NCI-H345 (cell line): ENCODE measurements at places on chromosomes 6 and 20.

DNA sequence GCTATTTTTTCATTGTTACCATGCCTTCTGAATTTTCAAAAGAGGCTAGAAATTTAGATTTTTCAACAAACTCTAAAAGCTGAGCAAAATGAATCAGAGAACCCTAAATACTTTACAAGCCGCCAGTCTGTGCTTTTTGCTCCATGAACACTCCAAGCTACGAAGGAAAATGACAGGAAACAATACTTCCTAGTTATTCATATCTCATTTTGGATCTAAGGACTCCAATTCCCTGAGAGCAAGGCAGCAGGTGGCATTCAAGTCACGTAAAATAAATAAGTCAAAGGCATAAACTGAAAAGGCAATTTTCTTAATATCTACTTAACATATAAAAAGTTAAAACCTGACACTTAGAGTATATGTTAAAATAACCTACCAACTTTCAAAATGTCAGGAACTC is 50.6 kb downstream of the PDSS2 start:
- no peak for DNase-seq

GRCh38 chr20:33826270-33826897 is 15.2 kb downstream of the CHMP4B start:
- no peak for DNase-seq

DNA sequence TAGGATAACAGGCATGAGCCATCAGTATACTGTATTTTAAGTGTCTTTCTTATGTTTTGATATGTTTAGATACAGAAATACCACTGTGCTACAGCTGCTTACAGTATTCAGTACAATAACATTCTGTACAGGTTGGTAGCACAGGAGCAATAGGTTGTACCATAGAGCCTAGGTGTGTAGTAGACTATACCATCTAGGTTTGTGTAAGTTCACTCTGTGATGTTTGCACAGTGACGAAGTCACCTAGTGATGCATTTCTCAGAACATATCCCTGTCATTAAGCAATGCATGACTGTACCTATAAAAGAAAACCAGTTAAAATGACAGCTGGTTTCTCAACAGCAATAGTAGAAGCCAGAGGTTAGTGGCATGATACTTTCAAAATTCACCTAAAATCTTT is 3.0 kb upstream of the ZBTB24 start:
- no peak for DNase-seq

DNA sequence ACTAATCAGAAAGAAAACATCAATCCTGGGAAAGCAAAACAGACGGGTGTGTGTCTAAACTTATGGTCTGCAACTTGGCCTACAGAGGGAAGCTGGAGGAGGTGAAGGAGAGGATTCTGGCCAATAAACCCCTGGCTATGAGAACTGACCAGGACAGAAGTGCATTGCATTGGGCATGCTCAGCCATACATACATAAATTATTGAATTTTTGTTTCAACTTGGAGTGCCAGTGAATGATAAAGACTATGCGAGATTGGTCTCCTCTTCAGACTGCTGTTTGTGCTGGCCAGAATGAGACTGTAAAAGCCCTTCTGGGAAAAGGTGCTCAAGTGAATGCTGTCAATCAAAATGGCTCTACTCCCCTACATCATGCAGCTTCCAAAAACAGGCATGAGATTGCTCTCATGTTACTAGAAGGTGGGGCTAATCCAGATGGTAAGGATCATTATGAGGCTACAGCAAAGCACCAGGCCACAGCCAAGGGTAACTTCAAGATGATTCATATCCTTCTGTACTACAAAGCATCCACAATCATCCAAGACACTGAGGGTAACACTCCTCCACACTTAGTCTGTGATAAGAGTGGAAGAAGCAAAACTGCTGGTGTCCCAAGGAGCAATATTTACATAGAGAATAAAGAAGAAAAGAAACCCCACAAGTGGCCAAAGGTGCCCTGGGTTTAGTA is 17.4 kb downstream of the ADNP start:
- DNase-seq = no peak

DNA sequence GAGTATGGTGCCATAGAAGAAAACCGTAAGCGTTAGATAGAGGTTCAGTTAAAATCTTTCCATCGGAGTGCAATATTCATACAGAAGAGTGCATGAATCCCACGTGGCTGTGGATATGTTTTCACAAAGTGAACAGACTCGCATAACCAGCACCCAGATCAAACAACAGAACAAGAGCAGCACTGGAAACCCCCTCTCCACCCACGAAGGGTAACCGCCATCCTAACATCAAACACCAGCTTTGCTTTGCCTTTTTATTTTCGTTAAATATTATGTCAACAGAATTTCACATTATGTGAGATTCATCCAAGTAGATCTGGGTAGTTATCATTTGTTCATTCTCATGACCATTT is 4.7 kb downstream of the GTSF1L start:
- no peak for DNase-seq

GRCh38 chr20:37415118-37416085 is 69.5 kb downstream of the SRC start:
- no peak for DNase-seq

GRCh38 chr20:17786221-17786718 is 86.5 kb downstream of the BANF2 start:
- no peak for DNase-seq

DNA sequence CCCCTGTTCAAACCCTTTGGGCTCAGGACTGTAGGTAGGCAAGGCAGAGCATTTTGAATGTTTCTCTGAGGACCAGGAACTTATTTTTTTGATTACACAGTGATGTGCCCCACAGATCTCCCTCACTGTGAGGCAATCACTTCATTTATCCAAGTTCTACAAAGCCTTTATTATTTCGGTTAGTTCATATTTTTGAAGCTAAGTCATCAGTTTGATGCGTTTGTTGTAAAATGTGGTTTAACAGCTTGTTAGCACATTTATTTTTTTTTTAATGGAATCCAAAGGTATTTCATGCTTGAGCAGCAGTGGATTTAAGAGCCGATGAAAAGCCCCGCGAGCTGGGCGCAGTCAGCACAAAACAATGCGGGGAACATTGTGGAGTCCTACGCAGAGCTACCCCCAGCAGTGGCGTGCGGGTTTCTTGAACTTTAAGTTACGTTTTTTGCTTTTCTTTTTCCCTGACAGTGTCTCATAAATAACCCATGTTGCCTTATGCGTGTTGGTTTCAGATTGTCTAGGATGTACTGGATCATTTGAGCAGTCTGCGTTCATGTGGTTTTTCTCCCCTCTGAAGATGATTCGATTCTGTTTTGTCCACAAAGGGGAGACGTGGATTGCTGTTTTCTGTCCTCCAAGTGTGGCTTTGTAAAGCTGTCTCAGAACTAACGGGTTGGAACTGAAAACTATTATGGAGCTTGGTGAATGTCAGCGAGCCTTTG is 233.6 kb upstream of the BMP2 start:
- DNase-seq = no peak

- DNase-seq = no peak
Observed at GRCh38 chr20:56352345-56353055, 6.3 kb upstream of the FAM210B start.

GRCh38 chr6:53313784-53314400 is 34.9 kb downstream of the ELOVL5 start:
- no peak for DNase-seq

DNA sequence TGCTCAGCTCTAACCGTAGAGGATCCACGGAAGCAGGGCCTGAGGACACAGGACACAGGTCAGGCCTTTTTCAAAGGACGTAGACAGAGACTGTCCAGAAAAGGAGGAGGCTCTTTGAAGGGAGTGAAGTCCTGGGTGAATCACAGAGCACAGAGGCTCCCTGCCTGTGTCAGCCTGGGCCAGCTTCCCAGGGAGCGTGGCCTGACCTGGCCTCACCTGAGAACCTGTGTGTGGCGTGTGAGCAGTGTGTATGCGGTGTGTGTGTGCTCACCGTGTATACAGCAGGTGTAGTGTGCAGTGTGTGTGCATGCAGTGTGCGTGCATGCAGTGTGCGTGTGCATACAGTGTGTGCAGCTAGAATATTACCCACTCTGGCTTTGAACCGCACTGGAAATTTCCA is 56.0 kb upstream of the FNDC1 start:
- DNase-seq = no peak

DNA sequence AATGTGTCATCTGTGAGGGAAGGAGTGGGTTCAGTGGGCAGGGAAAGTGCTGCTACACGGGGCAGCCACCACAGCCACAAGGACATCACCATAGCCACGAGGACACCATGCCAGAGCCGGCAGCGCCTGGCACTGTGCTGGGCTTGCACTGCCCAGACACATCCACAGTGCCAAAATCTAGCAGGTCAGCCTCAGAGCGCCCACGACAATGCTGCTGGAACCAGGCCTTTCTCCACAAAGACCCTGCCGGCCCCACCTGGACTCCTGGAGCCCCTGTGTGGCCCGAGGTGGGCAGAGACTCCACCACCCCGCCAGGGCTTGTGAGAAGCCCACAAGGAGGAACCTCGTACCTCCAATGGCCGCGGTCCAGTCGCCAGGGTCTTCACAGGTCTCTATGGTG is 18.6 kb upstream of the HELZ2 start:
- no peak for DNase-seq

DNA sequence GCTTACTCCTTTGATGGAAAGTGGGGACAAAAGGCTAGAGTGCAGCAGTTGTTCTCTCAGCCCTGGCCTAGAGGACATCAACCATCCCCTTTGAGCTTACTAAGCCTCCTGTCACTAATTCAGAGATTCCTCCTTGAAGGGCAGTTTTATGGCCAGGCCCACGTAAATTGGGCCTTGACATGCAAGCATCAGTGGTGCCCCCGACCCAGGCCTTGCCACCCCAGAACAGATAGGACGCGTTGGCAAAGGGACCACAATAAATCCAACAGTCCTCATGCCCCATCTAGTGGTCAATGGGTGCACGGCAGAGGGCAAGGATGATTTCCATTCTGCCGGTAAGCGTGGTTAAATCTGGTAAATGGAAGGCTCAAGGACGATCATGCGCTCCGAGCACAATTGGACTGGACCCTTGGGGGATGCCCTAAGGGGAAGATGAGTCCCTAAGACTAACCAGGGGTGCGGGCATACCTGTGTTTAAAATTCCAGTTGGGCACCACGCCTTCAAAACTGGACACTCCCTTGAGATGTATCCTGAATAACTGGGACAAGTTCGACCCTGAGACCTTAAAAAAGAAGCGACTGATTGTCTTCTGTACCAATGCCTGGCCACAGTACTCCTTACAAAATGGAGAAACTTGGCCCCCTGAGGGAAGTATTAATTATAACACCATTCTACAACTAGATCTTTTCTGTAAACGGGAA is 32.6 kb downstream of the CEP85L start:
- peak; percentile 7 for DNase-seq

- no peak for DNase-seq
Observed at GRCh38 chr6:87907521-87907920, 140.1 kb upstream of the SPACA1 start.

GRCh38 chr6:36979347-36979742 is 6.7 kb downstream of the MTCH1 start:
- no peak for DNase-seq

- no peak for DNase-seq
Observed at GRCh38 chr6:145540741-145541140, 194.6 kb downstream of the EPM2A start.

DNA sequence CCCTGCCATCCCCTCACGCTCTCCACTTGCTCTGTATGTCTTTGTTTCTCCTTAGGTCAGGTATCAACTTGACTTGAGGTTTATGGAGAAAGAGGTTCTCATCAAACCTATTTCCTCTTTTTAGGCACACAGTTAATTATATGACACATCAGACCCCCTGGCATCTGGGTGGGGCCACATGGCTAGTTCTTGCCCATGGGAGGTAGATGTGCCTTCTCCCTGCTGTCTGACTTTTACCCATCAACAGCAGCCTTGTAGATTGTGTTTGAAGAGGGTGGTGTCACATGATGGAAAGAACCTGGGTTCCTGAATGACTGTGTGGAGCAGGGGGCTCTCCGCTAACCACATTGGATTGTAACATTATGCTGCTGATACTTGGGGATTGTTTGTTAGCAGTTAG is 7.2 kb upstream of the UQCC2 start:
- no peak for DNase-seq

- no peak for DNase-seq
Observed at GRCh38 chr6:13943943-13944342, 19.2 kb downstream of the RNF182 start.

GRCh38 chr6:127094791-127095190 is 23.7 kb upstream of the RSPO3 start:
- DNase-seq = no peak

DNA sequence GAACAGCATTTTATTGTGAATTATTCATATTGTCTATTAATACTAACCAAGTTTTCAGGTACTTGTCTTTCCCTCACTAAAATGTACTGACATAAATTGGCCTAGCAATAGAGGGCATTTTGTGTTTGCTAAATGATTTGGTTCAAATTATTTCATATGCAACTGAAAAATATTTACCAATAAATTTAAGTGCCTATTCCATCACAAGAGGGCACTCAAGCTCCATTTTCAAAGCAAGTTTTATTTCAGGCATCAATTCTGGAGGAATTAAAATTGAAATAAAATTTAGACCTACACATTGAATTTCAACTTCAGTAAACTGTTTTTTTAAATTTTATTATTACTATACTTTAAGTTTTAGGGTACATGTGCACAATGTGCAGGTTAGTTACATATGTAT is 114.3 kb upstream of the SYNCRIP start:
- DNase-seq = no peak

- no peak for DNase-seq
Observed at GRCh38 chr6:1027109-1027794, 284.6 kb upstream of the FOXQ1 start.

DNA sequence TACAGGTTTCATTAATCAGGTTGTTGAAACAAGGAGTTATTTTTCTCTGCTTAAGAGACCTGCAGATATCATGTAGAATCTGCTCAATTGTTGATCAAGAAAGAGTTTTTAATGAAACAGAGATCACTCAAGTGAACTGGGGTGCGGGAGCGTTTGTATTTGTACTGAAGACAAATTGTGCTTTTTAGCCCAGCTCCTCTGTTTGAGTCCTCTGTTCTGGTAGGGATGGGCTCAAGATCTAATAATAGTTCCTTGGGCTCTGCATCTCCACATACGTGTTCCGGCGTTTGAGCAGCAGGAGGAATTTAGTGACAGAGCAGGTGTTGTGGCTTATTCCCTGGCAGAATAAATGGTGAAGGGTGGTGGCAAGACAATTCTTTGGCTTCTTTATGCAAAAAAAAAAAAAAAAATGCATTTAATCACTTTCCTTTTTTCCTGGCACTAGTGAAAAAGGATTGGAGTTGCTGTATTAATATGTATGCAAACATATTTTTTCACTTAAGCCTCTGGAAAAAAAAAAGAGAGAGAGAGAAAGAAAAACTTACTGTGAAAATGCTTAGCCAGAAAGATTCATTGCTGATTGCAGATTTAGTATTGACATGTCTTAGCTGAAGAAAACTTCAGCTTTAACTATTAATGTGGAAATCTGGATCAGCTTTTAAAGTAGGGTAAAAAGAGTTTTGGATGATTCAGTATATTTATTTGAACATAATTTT is 4.0 kb downstream of the CITED2 start:
- DNase-seq = no peak
